ENCODE measurements at places on chromosomes 4 and X. TPM values are rescaled to one million over a fixed set of nuclear protein-coding genes. Genes with fewer than 3 reads are reported as not detected.
A peak's percentile ranks its signal among the peaks of the same experiment; 100 is the strongest.

Gene GUF1
- 44.5 TPM for total RNA-seq

Gene RTL5
- 0.18 TPM for total RNA-seq

DNA sequence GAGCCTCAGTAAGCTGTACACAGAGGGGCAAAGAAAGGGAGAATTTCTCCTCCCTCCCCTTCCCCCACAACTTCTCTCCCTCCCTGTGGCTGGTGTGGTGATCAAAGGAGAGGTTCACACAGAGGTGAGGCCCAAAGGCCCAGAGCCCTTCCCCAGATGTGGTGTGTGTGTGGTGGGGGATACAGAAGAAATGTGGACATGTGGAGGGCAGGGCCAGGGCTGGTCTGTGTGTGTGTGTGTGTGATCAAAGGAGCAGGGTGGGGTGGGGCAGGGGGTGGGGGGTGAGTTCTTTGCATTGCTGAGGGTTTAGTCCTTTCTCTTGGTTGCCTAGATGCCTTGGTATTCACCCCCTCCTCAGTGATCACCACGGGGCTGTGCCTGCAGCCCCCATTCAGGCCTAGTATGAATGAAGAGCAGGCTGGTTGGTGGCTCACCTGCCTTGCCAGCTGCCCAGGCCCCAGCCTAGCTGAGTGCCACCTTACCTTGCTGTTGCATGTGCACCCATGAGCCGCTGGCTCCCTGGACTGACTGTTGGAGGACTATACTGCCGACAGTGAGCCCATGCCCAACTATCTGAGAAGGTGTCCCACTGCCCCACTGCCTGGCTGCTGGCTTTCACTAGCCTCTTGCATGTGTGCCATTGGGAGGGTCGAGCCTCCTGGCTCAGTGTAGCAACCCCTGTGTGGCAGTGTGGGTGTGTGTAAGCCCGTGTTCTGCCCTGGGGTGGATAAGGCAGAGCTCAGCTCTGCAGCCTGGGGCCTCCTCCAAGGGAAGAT is 101.9 kb downstream of the EFNB1 start:
- DNase-seq, result no peak

Gene DHRSX
- total RNA-seq, result 12.0 TPM

DNA sequence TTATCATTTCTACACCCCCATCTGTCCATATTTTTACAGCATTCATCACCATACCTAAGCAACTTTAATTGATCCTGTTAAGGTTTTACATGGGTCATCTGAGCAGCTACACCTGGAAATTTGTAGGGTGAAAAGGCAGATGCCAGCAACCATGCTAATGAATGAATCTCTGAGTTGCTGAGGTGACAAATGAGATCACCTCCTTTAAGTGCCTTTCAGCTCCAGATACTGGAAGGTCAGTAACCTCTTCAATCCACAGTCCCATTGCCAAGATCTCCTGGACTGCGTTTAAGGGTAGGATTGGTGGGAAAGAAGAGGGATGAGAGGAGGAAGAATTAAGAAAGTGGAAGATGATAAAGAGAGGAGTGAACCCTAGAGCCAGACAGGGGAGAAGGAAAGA is 8.5 kb upstream of the BMP3 start:
- DNase-seq, result no peak

GRCh38 chr4:182576601-182577289 is 333.5 kb downstream of the TENM3 start:
- DNase-seq, result no peak

- no peak for DNase-seq
These were observed 7.0 kb upstream of the TLR3 start for GRCh38 chr4:186061921-186062320.

Gene UGT2B15
- total RNA-seq, result not detected

GRCh38 chr4:88457307-88458103 is 586 bp downstream of the HERC5 start:
- peak; percentile 73 for DNase-seq

- DNase-seq, result no peak
These were observed 90.9 kb downstream of the SH3RF1 start for GRCh38 chr4:169179609-169180521.

Gene HSFX2
- not detected for total RNA-seq

- no peak for DNase-seq
These were observed 159.8 kb upstream of the JADE1 start for GRCh38 chr4:128649575-128650205.

- peak; percentile 4 for DNase-seq
These were observed 212.7 kb downstream of the RPA4 start for GRCh38 chrX:97096385-97096784.

GRCh38 chr4:154560419-154560801 is 2.4 kb upstream of the FGB start:
- no peak for DNase-seq

Gene GLUD2
- total RNA-seq, result 0.35 TPM

- no peak for DNase-seq
These were observed 37.8 kb upstream of the EXOC1L start for GRCh38 chr4:55781812-55782211.

- DNase-seq, result no peak
These were observed 55.0 kb upstream of the AP1S2 start for GRCh38 chrX:15909605-15910004.

GRCh38 chrX:121260596-121261240 is 213.3 kb downstream of the GLUD2 start:
- no peak for DNase-seq

Gene MCF2
- 0.16 TPM for total RNA-seq

- no peak for DNase-seq
These were observed 50.6 kb downstream of the CCDC149 start for GRCh38 chr4:24862073-24862751.

Gene RASL11B
- 21.2 TPM for total RNA-seq

Gene SHISA3
- total RNA-seq, result not detected

DNA sequence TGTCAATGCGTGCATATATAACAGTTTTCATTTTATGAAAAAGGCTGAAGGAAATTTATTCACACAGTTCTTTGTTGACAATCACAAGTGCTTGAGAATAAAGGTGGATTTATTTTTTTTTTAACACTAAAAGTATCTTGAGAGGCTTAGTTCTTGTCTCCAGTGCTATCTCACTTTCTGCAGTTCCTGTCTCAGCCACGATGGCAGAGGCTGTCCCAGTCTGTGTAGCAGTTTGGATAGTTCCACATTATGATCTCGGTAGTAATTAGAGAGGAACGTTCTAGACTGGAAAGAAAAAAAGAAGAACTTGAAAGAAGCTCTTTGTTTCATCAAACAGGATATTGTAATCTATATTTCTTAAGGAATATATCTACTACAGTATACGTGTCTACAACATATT is 229.0 kb downstream of the UGT8 start:
- DNase-seq, result no peak

DNA sequence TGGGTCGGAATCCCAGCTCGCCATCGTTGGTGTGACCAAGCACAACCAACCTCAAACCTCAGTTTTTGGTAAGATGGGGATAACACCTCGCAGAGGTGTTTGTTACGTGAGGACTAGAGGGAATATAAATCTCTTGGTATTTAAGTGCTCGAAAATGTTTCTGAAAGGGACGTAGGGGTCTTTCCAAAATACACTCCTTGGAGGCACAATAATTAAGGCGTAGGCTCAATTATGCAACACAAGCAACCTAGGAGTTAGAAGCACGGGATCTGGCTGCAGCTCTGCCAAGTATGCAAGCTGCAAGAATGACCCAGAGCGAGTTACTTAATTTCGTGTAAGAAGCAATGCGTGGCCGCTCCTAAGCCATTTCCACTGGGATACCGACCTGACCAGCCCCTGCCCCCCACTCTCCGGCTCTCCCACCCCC is 552 bp downstream of the ADH5 start:
- peak; percentile 48 for DNase-seq

Gene SLC25A43
- total RNA-seq, result not detected

DNA sequence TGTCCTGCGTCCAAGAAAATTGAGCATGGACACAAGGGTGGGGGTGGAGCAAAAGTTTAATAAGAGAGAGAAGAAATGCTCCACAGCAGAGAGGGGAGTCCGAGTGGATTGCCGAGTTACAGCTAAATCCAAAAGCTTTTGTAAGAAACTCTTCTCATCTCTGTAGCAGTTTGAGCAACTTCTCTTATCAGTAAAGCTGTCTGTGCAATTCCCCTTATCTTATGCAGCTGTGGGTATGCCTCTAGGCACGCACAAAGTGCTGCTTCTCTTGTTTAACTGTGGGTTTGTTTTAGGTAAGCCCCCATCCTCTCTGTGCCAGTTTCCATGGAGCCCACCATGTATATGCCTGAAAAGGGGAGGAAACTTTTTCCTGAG is 44.8 kb downstream of the HMGB2 start:
- DNase-seq, result no peak

Gene MBTPS2
- total RNA-seq, result 14.0 TPM

DNA sequence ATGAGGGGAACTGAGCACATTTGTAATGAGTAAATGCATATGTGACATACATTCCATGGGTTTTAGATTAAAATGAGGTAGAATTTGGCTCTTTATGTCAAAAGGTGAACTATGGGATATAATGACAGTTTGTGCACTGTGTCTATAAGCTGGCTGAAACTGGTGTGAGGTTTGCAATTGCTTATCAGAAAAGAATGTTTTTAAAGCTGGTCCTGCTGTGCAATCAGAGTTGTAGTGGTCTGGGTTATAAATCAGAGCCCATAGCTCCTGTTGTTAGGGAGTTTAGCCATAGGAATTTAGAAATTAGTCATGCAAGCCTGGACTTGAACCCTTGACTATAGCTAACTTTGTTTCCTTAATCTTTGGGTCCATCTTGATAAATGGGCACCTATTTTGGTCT is 23.1 kb upstream of the GATB start:
- DNase-seq, result no peak

GRCh38 chr4:101774807-101775206 is 15.7 kb upstream of the BANK1 start:
- DNase-seq, result no peak

Gene PHOX2B
- total RNA-seq, result not detected

DNA sequence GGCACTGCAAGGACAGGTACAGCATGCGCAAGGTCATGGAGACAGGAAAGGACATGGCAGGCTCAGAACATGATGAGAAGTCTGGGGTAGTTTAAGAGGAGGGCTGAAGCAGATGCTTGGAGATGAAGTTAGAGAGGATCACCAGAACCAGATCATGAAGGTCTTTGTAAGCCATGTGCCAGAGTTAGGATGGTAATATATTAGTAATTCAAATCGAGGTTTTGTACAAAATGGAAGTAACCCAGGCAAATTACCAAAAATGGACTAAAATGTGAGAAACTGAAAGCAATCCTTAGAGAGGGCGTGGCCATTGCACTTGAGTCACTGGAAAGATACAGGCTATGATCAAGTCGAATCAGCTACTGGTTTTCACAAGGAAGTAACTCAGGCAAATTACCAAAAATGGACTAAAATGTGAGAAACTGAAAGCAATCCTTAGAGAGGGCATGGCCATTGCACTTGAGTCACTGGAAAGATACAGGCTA is 13.5 kb downstream of the RXFP1 start:
- DNase-seq, result no peak

DNA sequence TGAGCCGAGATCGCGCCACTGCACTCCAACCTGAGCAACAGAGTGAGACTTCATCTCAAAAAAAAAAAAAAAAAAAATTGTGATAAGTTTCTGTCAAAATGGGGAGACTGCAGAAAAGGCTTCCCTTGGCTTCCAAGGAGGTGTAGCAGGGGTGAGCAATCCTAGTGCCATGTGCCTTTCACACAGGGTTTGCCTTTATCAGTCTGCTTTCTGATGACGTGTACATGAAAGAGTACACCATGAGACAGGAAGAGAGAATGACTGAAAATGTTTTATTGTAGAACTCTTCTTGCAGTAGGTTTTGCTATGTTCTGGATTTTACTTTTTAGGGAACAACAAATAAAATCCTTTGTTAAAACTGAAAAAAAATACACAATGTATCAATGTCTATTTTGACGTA is 23.4 kb upstream of the ZFP42 start:
- DNase-seq, result no peak

DNA sequence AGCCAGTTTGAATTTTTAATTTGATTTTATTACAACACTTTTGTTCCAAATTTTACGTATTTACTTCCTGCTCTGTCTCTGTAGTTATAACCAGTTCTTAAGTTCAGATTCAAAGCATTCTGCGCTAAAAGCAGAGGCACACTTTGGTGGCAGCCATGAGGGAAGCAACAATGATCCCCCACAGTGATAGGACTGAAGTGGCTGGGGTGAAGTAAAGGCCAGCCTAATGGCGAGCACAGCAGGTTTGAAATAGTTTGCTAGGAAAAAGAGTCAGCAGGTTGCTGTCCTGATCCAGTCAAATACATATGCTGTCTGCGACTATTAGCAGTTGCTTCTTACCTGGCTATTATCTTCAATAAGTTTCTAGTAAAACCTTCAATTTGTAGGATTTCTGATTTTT is 176.3 kb downstream of the RPA4 start:
- no peak for DNase-seq

Gene LDB2
- 0.51 TPM for total RNA-seq

Gene MAGEA12
- 1.6 TPM for total RNA-seq

DNA sequence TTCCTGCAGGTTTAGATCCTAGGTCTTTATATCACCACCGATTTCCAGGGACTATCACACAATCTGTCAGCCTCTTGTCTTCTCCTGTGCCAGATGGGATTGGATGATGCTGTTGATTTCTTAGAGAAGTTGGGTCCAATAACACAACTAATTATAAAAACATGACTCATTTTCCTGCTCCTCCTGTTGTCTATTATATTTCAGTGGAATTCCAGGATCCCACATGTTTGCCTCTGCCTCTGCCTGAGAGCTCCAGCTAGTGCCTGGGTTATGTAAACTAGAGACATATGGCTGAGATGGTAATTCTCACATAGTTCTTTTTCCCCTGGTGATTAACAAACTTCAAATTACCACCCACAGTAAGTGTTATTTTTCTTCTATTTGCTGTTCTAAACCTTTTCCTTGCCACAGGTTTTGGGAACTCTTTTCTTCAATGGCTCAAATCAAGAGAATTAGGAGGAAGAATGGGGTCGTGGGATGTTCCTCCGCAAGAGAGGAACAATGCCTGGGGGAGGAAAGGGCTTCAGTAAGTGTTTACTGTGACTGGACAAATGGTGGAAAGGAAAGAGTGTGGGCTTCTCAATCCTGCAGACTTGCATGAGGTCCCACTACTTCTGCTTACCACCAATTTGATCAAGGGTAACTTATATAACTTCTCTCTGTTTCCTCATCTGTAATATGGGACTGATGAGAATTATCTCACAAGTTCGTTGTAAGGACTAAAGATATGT is 3.4 kb upstream of the HOPX start:
- no peak for DNase-seq

DNA sequence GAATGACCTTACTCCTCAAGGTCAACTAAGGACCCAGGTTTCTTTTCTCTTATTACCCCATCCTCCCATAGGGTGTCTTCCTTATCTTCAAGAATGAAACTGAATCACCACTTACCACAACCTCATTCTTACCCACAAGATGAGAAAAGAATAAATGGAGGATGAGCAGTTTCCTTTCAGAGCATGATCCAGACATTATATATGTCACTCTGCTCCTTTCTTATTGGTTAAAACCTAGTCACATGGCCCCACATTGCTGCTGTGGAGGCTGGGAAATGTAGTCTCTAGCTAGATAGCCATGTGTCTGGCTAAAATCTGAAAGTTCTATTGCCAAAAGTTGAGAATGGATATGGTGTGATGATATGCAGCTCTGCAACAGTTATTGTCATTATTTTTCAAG is 62.4 kb upstream of the RAI2 start:
- peak; percentile 32 for DNase-seq
